Naive thymus-derived CD4-positive, alpha-beta T cell (primary cell): ENCODE measurements at places on chromosomes 1 and 21. TPM values are rescaled to one million over a fixed set of nuclear protein-coding genes. Genes with fewer than 3 reads are reported as not detected.

Gene MAEL
- not detected for total RNA-seq

Gene TTC34
- 2.3 and 2.9 TPM in 2 replicates for total RNA-seq

Gene LCE2A
- not detected in 2 replicates for total RNA-seq

Gene PYGO2
- total RNA-seq: 46.2 and 47.9 TPM in 2 replicates

DNA sequence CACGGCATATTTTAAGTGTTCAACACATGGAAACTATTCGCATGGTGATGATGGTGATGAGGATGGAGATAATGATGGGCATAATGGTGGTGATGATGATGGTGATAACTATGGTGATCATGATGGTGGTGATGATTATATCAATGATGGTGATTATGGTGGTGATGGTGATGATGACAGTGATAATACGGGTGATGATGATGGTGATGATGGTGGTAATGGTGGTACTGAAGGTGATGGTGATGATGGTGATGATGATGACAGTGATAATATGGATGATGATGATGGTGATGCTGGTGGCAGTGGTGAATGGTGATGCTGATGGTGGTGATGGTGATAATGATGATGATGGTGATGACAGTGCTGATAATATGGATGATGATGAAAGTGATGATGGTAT lies 341.8 kb upstream of the VAMP3 start:
- no peak for DNase-seq

DNA sequence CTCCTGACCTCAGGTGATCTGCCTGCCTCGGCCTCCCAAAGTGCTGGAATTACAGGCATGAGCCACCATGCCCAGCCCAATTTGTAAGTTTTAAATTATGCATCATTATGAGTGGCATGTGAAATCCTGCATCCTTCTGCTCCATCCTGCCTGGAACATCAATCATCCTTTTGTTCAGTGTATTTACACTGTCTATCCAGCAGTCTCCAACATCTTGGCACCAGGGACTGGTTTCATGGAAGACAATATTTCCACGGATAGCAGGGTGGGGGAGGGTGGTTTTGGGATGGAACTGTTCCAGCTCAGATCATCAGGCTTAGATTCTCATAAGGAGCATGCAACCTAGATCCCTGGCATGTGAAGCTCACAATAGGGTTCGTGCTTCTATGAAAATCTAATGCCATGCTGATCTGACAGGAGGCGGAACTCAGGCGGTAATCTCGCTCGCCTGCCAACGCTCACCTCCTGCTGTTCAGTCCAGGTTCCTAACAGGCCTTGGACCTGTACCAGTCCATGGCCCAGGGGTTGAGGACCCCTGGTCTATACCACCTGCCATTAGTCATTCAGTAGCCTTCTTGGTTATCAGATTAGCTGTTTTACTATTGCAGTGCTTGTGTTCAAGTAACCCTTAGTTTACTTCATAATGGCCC lies 22.2 kb upstream of the TCEA3 start:
- DNase-seq: no peak

GRCh38 chr1:51234721-51235425 lies 1.2 kb upstream of the RNF11 start:
- DNase-seq: peak; percentile 27

DNA sequence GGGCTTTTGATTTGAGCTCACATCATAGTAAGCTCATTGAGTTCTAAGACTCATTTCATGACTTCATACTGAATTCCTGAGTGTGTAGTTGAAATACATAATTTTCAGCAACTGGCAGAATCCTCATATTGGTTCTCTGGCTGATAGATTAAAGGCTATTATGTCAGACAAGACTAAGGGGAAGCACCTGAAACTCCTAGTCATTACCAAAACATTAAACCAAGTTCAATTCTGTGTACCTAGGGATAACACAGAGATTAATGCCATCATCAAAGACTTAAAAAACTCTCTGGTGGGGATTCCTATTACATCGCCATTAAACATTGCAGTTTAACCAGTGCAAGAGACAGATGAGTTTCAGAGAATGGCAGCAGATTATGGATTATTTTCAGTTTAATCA lies 339.1 kb downstream of the PTPRC start:
- DNase-seq: no peak

GRCh38 chr1:161388639-161389038 lies 21.0 kb upstream of the CFAP126 start:
- no peak for DNase-seq

DNA sequence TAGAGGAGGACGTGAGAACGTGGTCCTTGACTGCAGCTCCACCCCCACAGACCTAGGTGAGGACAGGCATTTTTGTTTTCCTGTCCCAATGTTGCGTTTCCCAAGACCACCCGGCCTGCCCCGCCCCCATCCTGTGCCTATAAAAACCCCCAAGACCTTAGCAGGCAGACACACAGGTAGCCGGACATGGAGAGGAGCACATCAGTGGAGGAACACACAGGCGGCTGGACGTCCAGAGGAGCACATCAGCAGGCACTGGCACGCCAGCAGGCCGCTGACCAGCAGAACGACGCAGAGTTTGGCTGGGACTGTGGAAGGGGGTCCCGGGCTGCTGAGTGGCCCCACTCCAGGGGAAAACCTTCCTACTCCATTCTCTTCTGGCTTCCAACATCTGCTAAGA lies 12.7 kb upstream of the HMGCL start:
- no peak for DNase-seq

DNA sequence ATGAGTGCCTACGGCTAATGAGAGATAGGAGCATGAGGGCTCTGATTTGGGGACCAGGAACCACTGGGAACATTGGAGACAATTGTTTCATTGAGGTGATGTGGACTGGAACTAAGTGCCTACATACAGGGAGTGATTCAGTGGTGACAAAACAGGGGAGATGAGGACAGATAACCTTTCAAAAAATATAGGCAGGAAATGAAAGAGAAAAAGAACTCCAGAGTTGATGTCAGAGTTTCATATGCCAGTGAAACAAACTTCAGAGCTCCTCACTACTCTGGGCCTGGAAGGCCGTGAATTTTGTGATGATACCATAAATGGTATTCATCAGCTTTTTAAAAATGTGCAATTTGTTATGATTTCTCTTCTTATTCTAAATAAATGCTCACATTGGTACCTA lies 39.3 kb downstream of the FASLG start:
- DNase-seq: no peak

GRCh38 chr1:228988664-228989063 lies 253.4 kb downstream of the RHOU start:
- no peak for DNase-seq
